NCI-H1092 treated with DMSO at 0.1 percent for 48 hours (cell line): ENCODE measurements at places on chromosomes 11 and 22.

- no peak for DNase-seq
Observed at GRCh38 chr11:69415411-69416142, 65.9 kb upstream of the LINC01488 start.

DNA sequence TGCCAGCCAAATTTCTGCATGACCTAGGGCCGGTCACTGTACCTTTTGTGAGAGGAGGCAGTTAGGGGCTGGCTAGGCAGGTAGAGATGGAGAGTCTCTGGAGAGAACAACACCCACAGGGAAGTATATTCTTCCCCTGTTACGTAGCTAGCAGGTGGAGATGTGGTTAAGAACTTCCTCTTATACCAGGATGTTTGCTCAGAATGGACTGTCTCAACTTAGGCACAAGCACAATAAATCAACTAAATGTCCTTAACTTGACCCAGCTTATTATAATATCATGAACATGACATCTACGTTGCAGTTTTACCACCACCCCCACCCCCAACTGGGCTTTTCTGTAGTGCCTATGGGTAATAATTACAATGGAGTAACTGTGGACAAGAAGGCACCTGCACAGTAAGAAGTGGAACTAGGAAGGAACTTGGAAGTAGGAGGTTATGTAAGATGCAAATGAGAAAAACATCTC is 60.7 kb upstream of the MPEG1 start:
- no peak for DNase-seq

GRCh38 chr11:113247966-113248365 is 66.4 kb upstream of the TTC12 start:
- no peak for DNase-seq

GRCh38 chr11:113908098-113908497 is 3.5 kb downstream of the HTR3B start:
- no peak for DNase-seq

DNA sequence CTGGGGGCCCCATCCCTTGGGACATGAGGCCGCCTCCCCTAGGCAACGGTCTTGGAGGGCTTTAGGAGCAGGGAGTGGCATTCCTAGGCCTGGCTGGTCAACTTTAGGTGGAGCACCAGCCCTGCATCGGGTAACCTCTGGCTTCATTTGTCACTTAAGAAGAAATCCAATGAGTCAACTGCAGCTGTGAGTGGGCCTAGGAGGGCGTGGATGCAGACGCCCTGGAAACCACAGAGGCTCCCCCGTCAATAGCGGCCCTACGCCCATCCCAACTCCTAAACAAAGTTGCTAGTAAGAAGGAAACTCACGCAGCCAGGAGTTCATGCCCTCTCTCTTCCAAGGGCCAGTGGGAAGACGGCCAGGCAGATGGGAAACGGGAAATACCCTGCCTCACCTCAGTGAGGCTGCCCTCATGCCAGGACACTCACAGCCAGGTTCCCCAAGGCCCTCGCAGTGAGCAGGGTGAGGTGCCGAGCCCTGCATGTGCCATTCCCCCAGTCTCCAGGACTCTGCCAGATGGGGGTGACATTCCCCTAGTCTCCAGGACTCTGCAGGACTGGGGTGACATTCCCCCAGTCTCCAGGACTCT is 20.8 kb downstream of the BID start:
- no peak for DNase-seq

DNA sequence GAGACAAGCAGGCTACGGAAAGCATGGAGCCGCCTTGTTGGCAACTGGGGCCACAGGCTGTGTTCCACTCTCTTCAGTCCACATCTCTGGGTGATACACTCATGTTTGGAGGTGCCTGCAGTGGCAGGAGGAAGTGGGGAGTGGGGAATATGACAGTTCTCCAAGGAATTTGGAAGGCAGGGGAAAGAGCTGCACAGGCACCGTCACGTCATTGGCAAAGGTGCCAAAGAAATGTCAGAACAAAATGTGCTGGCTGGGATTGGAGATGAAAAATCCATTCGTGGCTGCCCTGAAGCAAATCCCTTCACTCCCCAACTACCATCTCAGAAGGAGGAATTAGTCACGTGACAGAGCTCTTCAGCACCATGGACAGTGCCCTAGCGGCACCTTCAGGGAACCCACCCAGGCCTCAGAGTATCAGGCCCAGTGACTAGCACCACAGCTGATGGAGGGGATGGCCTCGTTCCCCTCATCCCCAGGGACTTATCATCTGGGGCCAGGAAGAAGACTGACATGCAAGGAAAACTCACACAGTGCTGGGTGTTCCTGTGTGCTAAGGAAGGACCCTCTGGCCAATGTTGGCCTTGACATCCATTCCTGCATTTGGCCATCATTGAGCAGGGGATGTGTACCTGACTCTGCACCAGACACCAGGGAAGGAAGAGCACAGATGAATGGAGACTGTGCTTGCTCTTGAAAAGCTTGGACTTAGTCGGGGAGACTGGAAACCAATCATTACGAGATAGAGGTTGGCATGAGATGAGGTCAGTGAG is 48.5 kb upstream of the PRDM11 start:
- DNase-seq, result no peak

- no peak for DNase-seq
Observed at GRCh38 chr11:92625894-92626293, 343.6 kb upstream of the MTNR1B start.
